Tracheal epithelial cell (primary cell): ENCODE measurements at places on chromosomes 3 and 15. TPM values are rescaled to one million over a fixed set of nuclear protein-coding genes. Genes with fewer than 3 reads are reported as not detected.

Gene ADAMTS9
- total RNA-seq, result 0.43 and 56.4 TPM in 2 replicates

Gene SPINK8
- not detected in 2 replicates for total RNA-seq

Gene LRRC31
- 0.24 TPM in 1 of 2 replicates, not detected in the other for total RNA-seq

Gene GOLGA6B
- total RNA-seq, result not detected in 2 replicates

Gene MOBP
- not detected in 2 replicates for total RNA-seq

Gene CSTA
- 184 and 324 TPM in 2 replicates for total RNA-seq

Gene TM4SF18
- 0.21 and 8.0 TPM in 2 replicates for total RNA-seq

Gene SLC7A14
- total RNA-seq, result under 0.01 TPM in 2 replicates

Gene ITIH1
- not detected in 2 replicates for total RNA-seq

Gene ATP13A5
- not detected in 2 replicates for total RNA-seq

Gene GOLGA6L10
- 0.24 and 0.43 TPM in 2 replicates for total RNA-seq

Gene PRICKLE2
- total RNA-seq, result 5.1 and 11.8 TPM in 2 replicates

Gene ACTRT3
- 1.9 and 2.9 TPM in 2 replicates for total RNA-seq

Gene PPP1R14D
- not detected in 2 replicates for total RNA-seq

Gene SCAP
- 78.9 and 81.2 TPM in 2 replicates for total RNA-seq

Gene AGBL1
- total RNA-seq, result not detected in 2 replicates

Gene SST
- total RNA-seq, result not detected in 2 replicates

Gene CHDH
- total RNA-seq, result under 0.01 and 1.2 TPM in 2 replicates

Gene MKRN3
- 0.24 TPM in 1 of 2 replicates, not detected in the other for total RNA-seq

Gene GRK7
- total RNA-seq, result not detected in 2 replicates

Gene GHSR
- total RNA-seq, result not detected in 2 replicates

Gene SAMD7
- not detected in 2 replicates for total RNA-seq

Gene CYP8B1
- total RNA-seq, result not detected in 2 replicates

Gene CLDN16
- 1.3 and 10.4 TPM in 2 replicates for total RNA-seq

Gene PPIB
- total RNA-seq, result 457 and 754 TPM in 2 replicates

Gene CSPG5
- 0.21 and 0.72 TPM in 2 replicates for total RNA-seq

Gene C3orf49
- not detected in 2 replicates for total RNA-seq

Gene NR2E3
- under 0.01 TPM in 1 of 2 replicates, not detected in the other for total RNA-seq

Gene MINDY4B
- total RNA-seq, result not detected in 2 replicates

Gene CYP11A1
- total RNA-seq, result 0.21 TPM in 1 of 2 replicates, not detected in the other

Gene NR2F2
- total RNA-seq, result 3.6 and 4.8 TPM in 2 replicates

Gene FRMD5
- 1.7 and 1.9 TPM in 2 replicates for total RNA-seq

Gene SLC30A4
- 1.7 and 2.9 TPM in 2 replicates for total RNA-seq

Gene AKAP13
- 37.3 and 60.5 TPM in 2 replicates for total RNA-seq

Gene IQCF6
- total RNA-seq, result not detected in 2 replicates

Gene TIMP4
- total RNA-seq, result 0.48 and 1.9 TPM in 2 replicates

Gene TRIM42
- not detected in 2 replicates for total RNA-seq

Gene IL17RB
- 1.2 TPM in 1 of 2 replicates, not detected in the other for total RNA-seq

Gene LCTL
- total RNA-seq, result not detected in 2 replicates

Gene CYP1A2
- not detected in 2 replicates for total RNA-seq

Gene PLIN1
- total RNA-seq, result 0.24 TPM in 1 of 2 replicates, not detected in the other

Gene SH3GL3
- 1.9 and 2.1 TPM in 2 replicates for total RNA-seq

Gene CERS3
- total RNA-seq, result 5.1 and 12.8 TPM in 2 replicates

Gene GXYLT2
- 0.85 and 3.1 TPM in 2 replicates for total RNA-seq

Gene TEX9
- total RNA-seq, result 2.9 and 4.0 TPM in 2 replicates
